ENCODE measurements at places on chromosomes 6 and 20.
A peak's percentile ranks its signal among the peaks of the same experiment; 100 is the strongest.

DNA sequence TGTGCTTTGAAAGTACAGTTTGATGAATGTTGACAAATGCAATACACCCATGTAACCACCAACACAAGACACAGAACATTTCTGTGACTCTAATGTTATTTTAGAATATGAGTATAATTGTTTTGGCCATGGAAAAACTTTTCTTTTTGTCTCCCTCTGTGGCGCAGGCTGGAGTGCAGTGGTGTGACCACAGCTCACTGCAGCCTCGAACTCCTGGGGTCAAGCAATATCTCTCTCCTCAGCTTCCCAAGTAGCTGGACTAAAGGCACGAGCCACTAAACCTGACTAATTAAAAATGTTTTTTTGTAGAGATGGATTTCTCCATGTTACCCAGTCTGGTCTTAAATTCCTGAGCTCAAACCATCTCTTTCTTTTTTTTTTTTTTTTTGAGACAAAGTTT lies 20.3 kb upstream of the BCAS4 start:
- no peak for DNase-seq

GRCh38 chr20:11124849-11125505 lies 451.2 kb upstream of the JAG1 start:
- no peak for DNase-seq

DNA sequence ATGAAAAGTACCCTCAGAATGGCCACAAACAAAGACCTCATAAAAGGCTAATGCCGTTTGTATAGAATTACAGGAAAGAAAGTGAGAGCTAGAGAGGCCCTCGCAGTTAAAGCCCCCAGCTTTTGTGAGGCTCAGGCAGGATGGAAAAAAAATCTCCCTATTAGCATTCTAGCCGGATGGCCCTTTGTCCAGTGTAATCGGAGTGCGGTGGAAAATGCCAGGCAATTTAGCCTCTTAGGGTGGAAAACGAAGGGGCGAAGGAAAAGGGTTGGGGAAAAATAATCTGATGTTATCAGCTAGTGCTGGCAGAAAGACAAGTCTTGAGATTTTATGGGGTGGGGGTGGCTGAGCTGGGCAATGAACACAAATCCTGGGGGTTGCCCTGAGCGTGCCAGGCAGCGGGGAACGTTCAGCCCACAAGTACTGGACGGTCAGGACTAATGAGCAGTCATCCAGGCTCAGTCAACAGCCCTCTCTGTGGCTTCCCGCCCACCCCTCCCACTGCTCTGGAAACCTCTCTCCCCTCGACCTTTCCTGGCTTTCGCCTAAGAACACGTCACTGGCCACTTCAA lies 92.4 kb downstream of the PSMG4 start:
- DNase-seq, result peak; percentile 58

GRCh38 chr20:38460040-38460623 lies 12.5 kb upstream of the RALGAPB start:
- DNase-seq, result peak; percentile 54

GRCh38 chr6:148972481-148972880 lies 225.7 kb downstream of the UST start:
- peak; percentile 93 for DNase-seq

- no peak for DNase-seq
Measured at GRCh38 chr6:164085091-164086075, 670.9 kb downstream of the QKI start.

- DNase-seq, result peak; percentile 49
Measured at GRCh38 chr20:43243672-43244269, 54.1 kb upstream of the PTPRT start.

DNA sequence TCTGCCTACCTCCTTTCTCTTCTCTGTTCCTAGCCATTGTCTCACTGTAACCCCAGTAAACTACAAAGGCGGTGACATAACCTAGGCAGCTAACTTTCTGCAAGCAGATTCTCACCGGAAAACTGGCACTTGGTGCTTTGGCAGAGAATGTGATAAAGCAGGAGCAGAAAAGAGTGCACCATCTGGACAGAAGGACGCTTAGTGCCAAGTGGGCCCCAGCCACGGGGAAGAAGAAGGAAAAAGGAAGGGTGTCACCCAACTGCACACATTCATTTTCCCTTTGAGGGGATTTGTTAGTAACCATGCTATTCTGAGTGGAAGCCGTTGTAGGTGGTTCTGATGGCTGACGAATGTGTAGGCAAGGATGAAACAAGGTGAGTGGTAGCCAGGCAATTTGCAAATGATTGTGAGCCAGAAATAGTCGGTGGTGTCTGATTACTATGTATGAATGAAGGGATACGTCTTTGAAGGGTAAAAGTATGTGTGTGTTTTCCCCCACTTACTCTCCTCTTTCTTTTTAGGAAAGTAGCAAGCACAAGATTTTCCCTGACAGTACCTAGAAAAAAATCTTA lies 148.3 kb upstream of the STXBP5 start:
- DNase-seq, result no peak

- no peak for DNase-seq
Measured at GRCh38 chr6:90411292-90411781, 114.7 kb upstream of the BACH2 start.

DNA sequence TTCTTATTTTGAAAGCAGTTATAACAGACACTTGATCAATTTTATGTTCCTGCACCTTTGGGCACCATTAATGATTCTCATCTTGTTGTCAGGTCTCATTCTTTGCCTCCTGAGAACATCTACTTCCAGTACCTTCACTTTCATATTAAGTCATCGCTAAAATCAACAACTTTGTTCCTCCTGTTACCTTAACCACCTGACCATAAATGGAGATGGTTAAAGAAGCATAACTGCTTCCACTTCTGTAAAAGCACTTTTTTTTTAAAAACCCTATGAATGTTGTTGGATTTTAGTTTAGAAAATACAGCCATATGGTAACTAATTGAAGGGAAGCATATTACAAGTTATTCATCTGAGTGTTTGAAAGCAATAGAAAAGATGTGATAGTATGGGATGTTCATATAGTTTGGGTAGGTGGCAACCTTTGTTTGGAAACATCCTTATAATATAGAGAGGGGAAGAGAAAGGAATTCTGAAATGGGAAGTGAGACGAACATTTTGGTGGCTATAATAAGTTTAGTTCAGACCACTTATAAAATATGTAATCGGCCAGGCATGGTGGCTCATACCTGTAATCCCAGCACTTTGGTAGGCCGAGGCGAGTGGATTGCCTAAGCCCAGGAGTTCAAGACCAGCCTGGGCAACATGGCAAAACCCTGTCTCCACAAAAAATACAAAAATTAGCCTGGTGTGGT lies 53.9 kb downstream of the AFG1L start:
- no peak for DNase-seq

DNA sequence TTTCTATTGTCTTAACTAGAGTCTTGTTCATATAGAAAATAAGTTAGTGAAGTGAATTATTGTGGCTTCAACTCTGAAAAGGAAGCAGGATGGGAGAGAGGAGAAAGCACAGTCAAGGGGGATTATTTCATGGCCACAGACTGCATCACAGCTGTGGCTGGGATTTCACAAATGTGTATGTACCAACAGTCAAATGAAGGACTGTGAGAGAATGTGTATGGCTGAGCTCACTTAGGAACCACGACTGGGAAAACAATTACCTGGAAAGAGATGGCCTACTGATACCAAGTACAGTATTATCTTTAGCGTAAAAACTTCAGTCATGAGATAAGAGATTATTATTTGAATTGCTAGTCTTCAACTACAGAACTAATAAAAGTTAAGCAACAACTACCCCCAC lies 54.9 kb downstream of the SESN1 start:
- no peak for DNase-seq

GRCh38 chr6:62090442-62091229 lies 195.4 kb downstream of the KHDRBS2 start:
- no peak for DNase-seq

- no peak for DNase-seq
Measured at GRCh38 chr6:163877877-163878639, 463.5 kb downstream of the QKI start.

DNA sequence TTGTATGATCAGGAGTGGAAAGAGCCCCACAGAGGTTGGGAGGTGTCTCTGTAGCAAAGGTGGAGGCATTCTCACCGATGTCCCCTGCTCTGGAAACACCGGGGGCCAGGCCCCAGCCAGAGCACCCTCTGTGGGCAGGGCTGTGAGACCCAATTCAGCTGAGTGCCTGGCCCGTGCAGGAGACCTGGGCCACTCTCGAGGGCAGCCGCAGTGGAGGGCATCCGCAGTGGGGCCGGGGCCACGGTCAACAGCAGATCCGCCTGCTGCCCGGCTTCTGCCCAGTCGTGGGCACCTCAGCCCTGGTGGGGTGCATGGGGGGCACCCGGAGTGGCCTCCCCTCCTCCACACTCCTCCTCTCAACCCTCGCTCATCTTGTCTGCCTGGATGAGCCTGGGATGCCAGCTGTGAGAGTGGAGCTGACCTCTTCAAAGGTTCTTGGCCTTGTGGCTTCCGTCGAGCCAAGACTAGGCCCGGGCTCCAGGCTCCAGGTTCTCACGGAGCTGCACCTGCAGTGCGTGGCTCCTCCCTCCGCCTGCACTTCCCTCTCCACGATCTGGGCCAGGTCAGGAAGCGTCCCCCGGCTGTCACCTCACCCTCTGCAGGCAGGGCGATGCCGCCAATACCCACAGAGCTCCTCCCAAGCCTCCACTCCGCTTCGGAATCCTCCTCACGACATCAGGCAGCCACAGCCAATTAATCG lies 134.8 kb downstream of the TAF4 start:
- DNase-seq, result no peak

DNA sequence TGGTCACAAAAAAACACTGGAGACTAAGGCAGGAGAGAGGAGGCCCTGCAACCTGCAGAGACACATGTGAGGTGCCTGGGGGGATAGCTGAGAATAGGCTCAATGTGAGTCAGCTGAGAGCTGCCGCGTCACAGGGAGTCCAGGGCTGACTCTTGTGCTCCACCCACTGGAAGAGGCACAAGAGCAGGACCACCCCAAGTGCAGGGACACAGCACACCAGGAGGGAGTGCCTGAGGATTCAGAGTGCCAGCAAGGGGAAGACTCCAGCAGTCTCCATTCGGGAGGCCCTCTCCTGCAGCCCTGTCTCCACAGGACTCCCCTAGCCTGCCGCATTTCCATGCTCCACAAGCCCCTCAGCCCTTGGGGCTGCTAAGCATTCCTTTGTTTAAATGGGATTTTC lies 105.5 kb downstream of the HUS1B start:
- no peak for DNase-seq

DNA sequence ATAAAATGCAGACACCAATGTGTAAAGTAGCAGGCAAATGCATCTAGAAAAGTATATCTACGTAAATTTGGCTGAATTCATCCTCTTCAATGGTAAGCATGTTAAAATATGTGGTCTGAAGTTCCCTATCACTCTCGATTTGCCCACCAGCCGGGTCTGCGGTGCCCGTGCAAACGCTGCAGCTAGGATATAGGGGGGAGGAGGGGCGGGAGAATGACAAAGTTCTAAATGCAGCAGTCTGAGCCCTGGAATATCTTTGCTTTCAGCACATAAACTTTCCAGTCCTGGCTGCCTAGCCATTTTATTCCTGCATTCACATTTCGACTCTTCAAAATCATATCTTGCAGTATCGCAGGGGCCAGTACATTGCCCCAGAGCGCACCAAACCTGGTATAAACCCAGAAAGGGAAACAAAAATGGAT lies 708 bp downstream of the NRN1 start:
- DNase-seq, result no peak

- no peak for DNase-seq
Measured at GRCh38 chr6:161630674-161631073, 356.8 kb upstream of the AGPAT4 start.

- DNase-seq, result no peak
Measured at GRCh38 chr6:79789896-79790295, 157.5 kb downstream of the ELOVL4 start.

DNA sequence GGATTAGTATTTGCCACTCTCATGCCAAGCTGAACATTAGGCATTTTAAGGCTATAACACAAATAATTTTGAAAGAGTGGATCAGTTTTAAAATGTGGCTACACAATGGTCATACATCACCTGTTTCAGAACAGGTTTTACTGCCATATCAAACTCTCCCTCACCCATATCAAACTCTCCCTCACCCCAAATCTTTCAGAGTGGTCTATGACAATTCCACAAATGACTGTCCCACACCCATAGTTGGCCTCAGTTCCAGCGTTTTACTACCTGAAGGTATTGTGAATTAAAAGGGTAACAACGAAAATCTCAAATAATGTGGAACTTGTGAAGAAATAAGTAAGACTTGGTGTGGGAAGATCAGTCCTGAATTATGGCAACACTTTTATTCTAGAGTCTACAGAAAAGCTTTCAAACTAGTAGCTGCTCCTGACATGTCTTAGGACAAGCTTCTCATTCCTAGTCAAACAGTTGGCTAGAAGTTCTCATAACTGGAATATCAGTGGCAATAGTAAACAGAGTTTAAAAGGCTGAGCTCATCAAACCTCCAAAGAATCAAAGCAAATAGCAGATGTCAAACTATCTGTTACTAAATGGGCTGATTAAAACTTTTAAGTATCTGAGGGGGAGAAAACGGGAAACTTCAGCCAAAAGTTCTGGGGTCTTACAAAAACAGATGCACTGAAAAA lies 52.4 kb downstream of the MAP3K7 start:
- no peak for DNase-seq

DNA sequence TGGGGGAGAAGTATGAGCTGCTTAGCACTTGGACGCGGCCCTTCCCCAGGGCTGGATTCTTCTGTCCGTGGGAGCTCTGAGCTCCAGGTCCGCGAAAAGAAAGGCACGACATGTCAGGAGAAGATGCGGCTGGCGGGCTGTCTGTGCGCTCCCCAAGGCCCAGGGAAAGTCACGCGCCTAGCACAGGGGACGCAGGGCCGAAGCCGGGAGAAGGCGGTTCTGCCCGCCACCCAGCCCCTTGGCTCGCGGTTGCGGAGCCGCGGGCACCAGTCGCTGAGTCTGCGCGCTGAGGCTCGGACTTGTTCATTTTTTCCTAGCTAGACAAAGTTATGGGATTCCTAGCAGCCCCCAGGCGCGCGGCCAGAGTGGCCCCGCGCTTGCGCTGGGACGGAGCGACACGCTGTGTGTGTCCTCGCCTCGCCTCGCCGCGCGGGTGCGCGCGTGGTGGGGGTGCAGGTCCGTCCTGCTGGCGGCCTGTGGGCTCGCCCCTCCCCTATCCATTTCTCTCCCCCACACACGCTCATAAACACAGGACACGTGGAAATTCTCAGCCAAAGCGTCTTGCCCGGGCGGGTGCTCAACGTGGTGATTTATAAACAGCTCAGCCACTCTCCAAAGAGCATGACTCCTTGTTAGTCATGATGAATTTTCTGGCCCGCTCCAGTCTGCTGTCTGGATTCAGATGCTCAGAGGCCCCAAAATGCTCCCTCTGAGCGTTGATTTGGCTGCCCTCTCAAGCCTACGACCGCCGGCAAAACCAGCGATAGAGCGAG lies 1.9 kb upstream of the POU3F2 start:
- peak; percentile 10 for DNase-seq
